ENCODE measurements at places on chromosomes 7 and 10.

- DNase-seq: no peak
Observed at GRCh38 chr7:37419496-37419895, 29.2 kb downstream of the ELMO1 start.

GRCh38 chr10:75236178-75236825 is 545 bp upstream of the COMTD1 start:
- no peak for DNase-seq

GRCh38 chr7:157617401-157617800 is 280.6 kb downstream of the DNAJB6 start:
- DNase-seq: no peak

DNA sequence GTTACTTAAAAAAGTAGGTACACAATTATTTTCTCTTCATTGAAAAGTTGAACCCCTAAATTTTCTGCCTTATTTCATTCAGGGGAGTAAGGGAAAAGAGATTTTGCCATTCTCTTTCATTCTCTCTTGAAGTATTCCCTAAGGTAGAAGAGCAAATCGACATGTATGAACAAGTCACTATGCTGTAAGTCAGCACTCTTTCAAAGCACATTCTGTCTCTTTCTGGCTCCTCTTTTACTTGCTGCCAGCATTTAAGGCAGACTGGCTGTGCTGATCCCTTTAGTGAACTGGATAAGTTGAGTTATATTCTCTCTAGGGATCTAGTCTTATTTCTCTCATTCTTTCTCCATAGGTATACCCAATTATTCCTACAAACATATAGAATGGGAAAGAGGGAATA is 222.3 kb upstream of the ZWINT start:
- DNase-seq: no peak

DNA sequence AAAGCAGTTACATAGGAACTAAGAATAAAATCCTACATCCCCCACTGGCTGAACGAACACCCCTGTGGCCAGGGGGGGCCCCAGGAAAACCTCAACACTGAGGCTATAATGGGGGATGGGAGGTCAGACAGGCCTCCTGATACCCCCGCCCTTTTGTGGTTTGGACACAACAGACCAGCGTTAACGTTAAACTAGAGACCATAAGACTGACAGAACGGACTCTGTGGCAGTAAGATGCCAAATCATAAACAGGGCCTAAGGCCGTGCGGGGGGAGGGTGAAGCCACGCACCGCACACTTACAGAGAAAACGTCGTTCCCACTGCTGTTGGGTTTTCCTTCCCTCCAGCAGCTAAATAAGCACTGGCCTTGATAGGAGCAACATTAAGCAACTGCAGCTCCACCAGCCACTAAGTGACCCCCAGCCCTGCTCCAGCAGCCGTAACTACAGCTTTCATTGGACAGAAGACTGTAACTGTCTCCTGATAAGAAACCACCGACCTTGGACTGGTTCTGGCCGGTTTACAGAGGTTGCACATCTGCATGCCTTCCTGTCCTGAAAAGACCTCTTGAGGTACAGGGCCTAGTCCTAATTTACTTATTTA is 3.4 kb upstream of the PPP2R2D start:
- DNase-seq: no peak

- DNase-seq: no peak
Observed at GRCh38 chr10:52514481-52514880, 200.4 kb downstream of the DKK1 start.

GRCh38 chr7:133412942-133413341 is 160.1 kb downstream of the EXOC4 start:
- no peak for DNase-seq

DNA sequence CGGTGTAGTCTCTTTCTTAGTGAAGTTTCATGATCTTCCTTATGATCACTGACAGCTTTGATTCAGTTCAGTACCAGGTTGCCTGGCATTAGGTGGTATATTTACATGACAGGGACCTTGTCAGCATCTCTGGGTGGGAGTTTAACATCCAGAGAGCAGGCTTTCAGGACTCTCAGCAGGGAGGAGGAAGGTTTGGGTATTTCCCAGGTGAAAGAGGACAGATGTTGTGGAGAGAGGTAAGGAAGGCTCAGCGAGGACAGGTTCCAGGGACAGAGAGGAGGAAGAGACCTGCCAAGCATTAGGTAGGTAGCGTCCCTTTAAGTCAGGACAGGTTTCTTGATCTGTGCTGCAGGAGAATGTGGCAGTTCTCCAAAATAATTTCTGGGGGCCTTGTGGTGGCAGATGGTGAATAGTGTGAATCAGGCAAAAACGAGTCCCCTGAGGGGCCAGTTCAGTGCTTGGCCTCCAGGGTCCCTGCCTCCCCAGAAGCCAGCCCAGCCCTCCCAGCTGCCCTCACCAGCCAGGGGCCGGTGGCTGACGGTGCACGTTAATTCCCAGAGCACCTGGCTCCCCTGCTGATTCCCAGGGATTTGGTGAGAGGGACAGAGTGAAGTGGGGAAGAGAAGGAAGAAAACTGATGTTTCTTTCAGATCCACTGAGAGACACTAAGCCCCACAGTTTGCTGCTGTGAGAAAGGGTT is 82.0 kb downstream of the VWC2 start:
- no peak for DNase-seq

GRCh38 chr7:128915841-128916642 is 5.5 kb upstream of the KCP start:
- no peak for DNase-seq

DNA sequence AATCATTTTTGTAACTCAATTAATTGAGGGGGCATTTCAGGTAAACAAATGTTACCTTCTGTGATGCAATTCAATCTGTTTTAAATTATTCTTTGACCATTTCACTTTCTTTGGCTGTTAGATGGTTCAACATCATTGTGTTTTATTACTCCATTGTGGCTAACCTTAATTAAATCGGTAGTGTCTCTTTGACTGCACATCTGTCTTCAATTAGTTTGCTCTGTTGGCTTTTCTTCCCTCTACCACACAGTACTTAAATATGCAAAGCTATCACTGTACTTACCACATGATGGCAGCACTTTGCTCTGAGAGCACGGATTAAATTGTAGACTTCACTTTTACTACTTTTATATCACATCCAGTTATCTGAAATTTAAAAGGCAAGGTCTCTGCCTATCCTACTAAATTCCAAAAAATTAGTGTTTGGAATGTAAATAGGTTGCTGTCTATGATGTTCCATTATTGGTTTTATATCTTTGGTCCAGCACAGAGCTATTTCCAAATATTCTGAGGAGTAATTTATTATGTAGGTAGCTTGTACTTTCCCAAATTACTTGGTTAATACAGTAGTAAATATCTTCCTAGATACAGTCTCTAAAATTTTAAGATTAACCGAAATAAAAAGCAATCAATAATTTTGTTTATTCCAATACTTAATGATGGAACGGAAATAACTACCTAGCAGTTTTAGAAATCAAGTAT is 352.0 kb downstream of the PCLO start:
- peak; percentile 23 for DNase-seq

GRCh38 chr7:74373536-74373935 is 80.2 kb upstream of the GTF2IRD1 start:
- no peak for DNase-seq

DNA sequence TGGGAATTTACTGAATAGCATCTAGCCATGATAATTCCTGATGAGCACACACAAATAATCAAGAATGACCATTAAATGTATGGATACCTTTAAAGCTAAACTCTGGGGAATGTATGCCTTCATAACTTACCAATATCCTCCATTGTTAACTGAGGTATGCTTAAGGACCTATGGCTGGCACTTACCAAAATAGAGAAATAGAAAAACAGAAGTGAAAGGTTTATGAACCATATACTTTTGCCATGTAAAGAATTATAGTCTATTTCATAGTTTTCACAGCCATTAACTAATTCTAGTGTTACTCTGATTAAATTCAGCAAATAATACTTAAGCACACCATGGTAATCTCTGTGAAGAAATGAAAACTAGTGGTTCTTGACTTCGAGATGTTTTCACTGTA is 1360.6 kb upstream of the LRRTM3 start:
- DNase-seq: no peak

DNA sequence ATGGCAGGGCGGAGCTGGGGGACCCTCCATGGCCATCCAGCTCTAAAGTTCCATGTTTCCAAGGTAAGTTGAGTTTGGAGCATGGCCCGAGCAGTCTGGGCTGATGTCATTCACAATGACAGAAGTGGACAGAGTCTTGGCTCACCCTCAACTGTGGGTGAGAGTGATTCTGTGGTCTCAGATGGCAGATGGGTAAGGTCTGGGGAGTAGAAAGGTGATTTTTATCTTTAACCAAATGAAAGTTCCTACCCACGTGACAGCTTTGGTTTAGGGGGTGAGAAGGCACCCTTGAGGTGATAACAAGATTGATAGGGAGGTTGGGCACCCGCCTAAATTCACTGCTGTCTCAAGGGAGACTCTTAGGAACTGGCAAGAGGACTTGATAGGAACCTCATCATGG is 57.6 kb upstream of the PDZD8 start:
- DNase-seq: no peak

DNA sequence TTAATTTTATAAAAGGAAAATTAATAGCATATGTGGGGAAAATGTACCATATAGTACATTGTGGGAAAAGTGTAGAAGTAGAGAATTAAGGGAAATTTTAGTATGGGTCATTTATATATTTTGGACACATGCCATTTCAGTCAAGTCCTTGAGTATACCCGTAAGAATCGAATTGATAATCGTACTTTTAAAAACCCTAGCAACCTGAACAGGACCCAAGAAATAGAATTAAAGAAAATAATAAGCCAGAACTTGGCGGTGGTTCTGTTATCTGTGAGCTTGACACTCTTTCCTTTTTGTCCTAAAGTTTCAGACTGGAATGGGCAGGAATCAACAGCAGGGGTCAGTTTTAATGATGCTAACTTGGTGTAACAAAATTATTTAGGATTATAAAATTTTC is 221.0 kb downstream of the CDK14 start:
- DNase-seq: no peak

GRCh38 chr7:30048582-30048981 is 20.4 kb downstream of the PLEKHA8 start:
- no peak for DNase-seq

- no peak for DNase-seq
Observed at GRCh38 chr7:21194936-21195335, 232.9 kb upstream of the SP4 start.

- DNase-seq: peak; percentile 31
Observed at GRCh38 chr10:3622845-3623621, 162.0 kb downstream of the KLF6 start.

GRCh38 chr7:34107276-34107675 is 201.9 kb downstream of the BMPER start:
- no peak for DNase-seq

DNA sequence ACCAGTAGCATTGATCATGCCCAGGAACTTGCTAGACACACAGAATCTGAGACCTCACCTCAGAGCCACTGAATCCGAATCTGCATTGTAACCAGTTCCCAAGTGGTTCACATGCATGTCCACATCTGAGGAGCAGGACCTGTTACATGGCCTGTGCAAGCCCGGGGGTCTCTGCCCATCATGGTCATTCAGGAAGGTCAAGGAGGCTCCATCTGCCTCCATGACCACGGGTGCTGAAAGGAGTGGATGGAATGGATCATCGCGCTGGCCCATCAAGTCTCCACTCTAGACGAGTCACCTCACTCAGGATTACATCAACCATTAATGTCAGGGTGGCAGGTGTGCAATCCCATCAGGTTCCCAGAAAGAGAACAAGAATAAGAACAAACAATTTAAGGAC is 85.8 kb upstream of the ADAM12 start:
- no peak for DNase-seq

- no peak for DNase-seq
Observed at GRCh38 chr7:48063985-48064384, 25.1 kb upstream of the UPP1 start.

- no peak for DNase-seq
Observed at GRCh38 chr10:131663351-131663750, 237.5 kb upstream of the PPP2R2D start.

DNA sequence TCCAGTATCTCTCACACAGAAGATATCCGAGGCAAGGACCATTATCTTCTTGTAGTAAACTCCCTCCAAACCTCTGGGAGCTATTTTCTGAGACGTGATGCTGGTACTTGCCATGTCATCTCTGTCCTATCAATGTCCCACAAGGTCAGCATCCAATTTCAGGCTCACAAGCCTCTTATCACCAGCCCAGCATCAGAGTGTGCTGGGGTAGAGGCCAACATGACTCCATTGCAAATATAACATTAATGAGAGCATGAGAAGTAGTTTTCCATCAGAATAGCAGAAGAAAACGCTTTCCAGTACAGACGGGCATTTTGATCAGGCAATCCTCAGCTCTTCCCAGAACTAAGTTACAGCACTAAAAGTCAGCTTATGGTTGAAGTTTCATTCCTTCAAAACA is 5.6 kb downstream of the MORN4 start:
- no peak for DNase-seq

- no peak for DNase-seq
Observed at GRCh38 chr7:99839287-99840021, 11.6 kb downstream of the CYP3A43 start.

DNA sequence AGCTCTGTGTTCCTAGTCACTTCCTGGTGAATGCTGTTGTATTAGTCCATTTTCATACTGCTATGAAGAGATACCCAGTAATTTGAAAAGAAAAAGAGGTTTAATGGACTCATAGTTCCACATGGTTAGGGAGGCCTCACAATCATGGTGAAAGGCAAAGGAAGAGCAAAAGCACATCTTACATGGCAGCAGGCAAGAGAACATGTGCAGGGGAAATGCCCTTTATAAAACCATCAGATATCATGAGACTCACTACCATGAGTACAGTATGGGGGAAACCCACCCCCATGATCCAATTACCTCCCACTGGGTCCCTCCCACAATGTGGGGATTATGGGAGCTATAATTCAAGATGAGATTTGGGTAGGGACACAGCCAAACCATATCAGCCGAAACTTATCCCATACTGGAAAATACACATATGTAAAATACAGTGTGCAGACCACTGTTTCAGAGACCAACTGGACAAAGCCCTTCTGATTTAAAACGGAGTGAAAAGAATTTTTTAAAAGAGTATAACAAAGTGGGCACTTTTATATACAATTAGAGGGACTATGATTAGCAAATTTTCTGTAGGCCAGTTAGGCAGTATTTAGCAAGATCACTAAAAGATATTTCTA is 8.0 kb downstream of the CYREN start:
- DNase-seq: no peak

DNA sequence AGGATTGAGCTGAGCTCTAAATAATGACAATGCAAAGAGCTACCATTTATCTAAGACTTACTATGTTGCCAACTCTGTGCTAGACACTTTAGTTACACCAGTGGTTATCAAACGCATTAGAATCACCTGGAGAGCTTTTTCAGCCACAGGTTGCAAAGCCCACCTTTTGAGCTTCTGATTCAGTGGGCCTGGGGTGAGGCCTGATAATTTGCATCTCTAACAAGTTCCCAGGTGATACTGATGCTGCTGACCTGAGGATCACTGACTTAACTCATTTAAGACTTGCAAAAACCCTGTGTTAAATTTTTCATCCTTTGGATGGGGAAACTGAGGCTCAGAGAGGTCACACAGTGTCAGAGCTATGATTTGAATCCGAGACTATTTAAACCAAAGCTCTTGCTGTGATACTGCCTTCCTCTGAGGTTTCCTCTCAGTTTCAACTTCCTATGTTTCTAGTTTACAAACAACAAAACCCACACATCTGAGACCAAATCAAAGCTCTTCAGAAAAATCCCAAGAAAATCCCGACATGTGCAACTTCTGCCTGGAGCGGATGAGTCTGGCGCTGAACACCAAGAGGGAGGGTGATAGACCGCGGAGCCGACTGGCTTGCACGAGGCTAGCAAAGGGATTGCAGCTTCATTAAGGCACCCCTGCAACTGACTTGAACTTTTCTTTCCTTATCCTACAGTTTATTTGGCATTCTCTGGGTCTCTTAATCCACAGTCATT is 124.9 kb downstream of the CYP26A1 start:
- no peak for DNase-seq

Data from activated CD8-positive, alpha-beta T cell treated with anti-CD3 and anti-CD28 coated beads, Interleukin-2, amount 10 ng/mL, durations not matched to agents 7 days and 5 days (primary cell).